MM.1S (cell line): ENCODE measurements at places on chromosomes 6 and 20.

DNA sequence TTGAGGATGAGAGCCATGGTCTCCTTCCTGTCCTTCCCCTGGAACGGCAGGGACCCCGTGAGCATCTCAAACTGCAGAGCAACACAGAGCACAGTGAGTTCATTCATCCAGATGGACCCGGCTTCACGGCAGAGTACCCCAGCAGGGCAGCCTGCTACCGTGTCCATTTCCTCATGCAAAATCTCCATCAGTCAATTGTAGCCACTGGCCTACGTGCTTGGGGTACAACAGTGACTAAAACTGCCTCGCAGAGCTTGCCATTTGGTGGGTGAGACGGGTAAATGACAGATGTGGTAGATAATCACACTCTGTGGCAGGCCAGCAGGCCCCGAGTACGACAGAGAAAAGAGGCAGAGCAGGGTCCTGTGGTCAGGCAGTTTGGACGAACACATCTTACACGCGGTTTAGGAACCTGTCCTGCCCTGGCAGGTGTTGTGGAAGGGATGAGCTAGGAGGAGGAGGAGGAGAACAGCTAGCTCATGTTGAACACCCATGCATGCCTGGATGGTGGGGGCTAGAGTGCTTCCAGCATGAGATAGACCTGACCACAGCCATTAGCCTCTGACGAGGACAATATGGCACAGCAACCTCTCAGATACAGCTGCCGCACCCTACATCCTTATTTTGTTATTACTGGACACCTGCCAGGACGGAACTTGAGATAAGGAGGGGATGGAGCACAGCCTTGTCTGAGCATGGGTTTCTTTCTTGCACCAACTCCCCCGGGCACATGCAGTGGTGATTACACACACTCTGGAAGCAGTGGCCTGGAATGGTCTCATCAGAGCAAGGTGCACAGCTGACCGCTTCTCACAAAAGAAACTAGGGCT is 95.6 kb downstream of the RAMACL start:
- no peaks in the 10 kb centered on the region for H3K36me3 ChIP-seq
- H3K4me1 ChIP-seq = peaks cover 12% of the 10 kb centered on the region; the same call in 1 of the 2 replicates
- DNase-seq = no peak
- no peaks in the 10 kb centered on the region for H3K27me3 ChIP-seq
- H3K4me3 ChIP-seq = no peak overlapping the region

DNA sequence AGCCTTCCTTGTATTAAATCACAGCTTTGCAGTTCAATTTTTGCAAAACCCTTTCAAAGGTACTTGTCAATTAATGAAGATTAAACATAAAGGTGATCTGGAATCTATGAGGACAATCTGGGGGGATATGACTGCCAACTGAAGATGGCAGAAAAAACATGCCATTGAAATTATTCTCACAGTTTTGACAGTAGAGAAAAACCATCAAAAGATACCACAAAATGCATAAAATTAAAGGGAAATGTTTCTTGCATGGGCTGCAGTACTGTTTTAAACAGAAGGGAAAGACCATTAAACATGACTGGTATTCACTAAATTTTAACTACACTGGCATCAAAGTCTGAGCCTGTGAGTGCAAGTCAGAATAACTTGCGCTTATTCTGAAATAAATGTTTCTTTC is 194.2 kb downstream of the ATXN1 start:
- H3K36me3 ChIP-seq = no peaks in the 10 kb centered on the region
- H3K27ac ChIP-seq = no peak overlapping the region
- no peaks in the 10 kb centered on the region for H3K4me1 ChIP-seq

DNA sequence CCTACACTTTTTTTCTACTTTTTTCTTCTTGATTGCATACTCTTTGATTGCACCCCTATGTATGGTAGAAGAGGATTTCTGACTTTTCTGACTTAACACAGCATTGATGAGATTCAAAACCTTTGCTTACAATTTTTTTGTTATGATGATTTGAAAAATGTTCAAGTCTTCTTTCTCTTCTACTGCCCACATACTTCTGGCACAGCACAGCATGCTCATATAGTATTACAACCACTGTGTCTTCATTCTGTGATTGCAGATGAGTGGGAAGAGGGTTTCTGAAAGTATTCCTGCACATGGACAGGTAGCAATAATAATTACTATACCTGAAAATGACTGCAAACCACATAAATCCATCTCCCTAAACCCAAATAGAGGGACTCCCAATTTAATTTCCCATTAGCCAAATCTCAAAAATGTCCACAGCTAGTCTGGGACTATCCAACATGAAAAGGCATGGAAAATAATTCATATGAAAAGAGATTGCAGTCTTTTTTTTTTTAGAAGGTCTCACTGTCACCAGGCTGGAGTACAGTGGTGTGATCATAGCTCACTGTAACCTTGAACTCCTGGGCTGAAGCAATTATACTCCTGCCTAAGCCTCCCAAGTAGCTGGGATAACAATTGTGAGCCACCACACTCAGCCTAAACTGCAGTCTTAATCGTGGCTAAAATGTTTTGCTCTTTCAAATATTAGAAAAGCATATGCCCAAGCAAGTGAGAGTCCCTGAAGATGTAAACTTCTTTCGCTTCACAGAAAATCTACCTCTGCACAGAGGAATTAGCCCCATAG is 15.9 kb upstream of the TENT5A start:
- no peaks in the 10 kb centered on the region for H3K27me3 ChIP-seq
- no peaks in the 10 kb centered on the region for H3K36me3 ChIP-seq
- no peak for DNase-seq
- no peaks in the 10 kb centered on the region for H3K4me1 ChIP-seq
- H3K4me3 ChIP-seq = no peak overlapping the region

DNA sequence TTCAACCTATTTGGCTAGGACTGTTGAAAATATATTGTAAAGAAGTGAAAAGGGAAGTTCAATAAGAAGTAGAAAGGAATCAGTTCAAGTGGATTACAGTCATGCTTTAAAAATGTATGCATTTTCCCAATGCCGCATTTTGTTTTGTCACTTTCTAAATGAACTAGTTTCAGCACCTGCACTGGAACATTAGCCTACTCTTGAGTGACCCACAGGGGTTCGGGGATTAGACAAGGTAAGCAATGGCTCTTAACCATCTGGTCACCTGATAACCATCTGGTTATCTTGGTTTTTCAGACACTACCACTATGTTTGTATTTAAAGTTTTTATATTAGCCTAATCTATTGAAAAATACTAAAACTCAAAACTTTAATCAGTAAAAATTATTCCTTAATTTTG is 97.6 kb downstream of the CD164 start:
- no peaks in the 10 kb centered on the region for H3K36me3 ChIP-seq
- H3K4me3 ChIP-seq = no peak overlapping the region
- H3K4me1 ChIP-seq = no peaks in the 10 kb centered on the region
- H3K27me3 ChIP-seq = no peaks in the 10 kb centered on the region

DNA sequence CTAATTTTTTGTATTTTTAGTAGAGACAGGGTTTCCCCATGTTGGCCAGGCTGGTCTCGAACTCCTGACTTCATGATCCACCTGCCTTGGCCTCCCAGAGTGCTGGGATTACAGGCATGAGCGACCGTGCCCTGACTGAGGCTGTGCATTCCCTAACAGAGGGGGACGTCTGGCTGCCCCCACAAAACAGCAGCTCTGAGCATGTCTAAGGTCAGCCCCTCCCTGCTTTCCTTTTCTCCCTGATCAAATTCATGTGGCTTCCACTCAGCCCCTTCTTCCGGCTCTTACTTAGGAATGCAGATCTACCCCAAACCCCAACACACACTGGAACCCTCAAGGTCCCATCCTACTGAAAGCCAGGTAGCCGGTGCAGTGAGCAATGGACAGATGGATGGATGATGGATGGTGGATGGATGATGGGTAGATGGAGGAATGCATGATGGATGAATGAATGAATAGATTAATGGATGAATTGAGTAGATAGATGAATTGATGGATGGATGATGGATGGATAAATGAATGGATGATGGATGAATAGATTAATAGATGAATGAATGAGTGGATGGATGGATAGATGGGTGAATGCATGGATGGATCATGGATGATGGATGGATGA is 91.5 kb upstream of the BHLHE23 start:
- no peak overlapping the region for H3K4me3 ChIP-seq
- no peaks in the 10 kb centered on the region for H3K4me1 ChIP-seq
- DNase-seq = no peak
- H3K27ac ChIP-seq = no peak overlapping the region
- H3K36me3 ChIP-seq = no peaks in the 10 kb centered on the region

DNA sequence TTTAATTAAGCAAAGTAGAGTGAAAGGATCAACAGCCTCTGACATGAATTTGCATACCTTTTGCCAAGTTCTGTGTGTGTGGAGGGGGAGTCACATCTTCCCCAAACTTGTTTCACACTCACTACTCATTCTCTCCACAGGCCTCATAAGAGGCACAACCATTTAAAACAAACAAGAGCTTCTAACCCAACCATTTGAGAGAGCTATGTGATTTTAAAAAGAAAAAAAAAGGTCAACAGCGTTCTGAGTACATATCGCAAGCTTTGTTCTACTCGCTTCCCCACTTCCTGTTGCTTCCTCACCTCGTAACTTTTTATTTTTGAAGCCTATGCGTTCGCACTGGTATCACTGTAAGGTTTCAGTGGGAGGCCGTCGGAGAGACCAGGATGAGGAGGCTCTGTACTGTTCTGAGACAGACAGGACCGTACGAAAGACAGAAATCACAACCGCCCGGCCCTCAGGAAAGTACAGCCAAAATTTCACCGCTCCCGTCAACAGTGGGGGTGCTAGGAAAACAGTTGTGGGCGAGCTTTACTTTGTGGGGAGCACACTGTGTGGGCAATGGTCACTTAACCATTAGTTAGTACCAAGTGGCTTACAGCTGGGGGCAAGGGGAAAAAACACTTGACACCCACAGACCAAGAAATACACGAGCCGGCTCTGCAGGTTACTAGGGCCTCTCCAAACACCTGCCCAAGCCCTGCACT is 61.3 kb downstream of the TRERF1 start:
- no peaks in the 10 kb centered on the region for H3K36me3 ChIP-seq
- no peak overlapping the region for H3K4me3 ChIP-seq
- no peaks in the 10 kb centered on the region for H3K27me3 ChIP-seq
- no peak overlapping the region for H3K27ac ChIP-seq

DNA sequence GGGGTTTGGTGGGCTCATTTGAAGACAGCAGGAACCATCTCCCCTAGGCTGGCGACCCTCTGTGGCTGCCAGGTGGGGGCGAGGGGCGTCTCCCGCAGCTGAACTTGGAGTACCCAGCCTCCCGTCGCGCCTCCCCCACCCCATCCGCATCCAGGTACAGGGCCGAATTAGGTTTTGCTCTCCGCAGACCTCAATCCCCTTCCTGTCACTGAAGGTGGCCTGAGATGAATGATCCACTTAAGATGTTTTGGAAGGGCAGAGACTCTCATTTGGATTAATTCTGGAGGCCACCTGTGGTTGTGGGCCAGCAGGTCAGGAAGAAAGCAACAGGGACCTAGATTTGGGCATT is 493 bp downstream of the CD83 start:
- no peaks in the 10 kb centered on the region for H3K36me3 ChIP-seq
- no peak for DNase-seq
- H3K27ac ChIP-seq = no peak overlapping the region

GRCh38 chr6:144955859-144956258 is 670.7 kb downstream of the UTRN start:
- DNase-seq = no peak
- no peaks in the 10 kb centered on the region for H3K4me1 ChIP-seq
- H3K27me3 ChIP-seq = no peaks in the 10 kb centered on the region

DNA sequence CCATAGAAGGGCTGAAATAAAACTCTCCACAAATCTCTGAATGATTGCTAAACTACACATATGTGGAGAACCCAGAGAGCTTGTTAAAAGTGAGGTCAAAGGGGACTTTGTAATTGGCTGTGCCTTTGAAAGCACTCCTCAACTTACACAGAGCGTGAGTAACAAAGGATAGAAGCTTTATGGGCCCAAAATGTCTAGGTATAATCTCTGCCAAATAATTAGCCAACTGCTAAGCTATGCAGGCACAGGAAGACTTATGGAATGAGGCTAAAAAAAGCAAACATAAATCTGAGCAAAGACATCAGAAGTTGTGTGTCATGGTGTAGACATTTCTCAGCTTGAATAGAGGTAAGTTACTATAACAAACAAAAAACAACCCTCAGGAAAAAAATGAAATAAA is 23.3 kb upstream of the UST start:
- no peaks in the 10 kb centered on the region for H3K4me1 ChIP-seq
- H3K4me3 ChIP-seq = no peak overlapping the region
- no peak for DNase-seq
- H3K27me3 ChIP-seq = no peaks in the 10 kb centered on the region
- H3K36me3 ChIP-seq = no peaks in the 10 kb centered on the region
- no peak overlapping the region for H3K27ac ChIP-seq

DNA sequence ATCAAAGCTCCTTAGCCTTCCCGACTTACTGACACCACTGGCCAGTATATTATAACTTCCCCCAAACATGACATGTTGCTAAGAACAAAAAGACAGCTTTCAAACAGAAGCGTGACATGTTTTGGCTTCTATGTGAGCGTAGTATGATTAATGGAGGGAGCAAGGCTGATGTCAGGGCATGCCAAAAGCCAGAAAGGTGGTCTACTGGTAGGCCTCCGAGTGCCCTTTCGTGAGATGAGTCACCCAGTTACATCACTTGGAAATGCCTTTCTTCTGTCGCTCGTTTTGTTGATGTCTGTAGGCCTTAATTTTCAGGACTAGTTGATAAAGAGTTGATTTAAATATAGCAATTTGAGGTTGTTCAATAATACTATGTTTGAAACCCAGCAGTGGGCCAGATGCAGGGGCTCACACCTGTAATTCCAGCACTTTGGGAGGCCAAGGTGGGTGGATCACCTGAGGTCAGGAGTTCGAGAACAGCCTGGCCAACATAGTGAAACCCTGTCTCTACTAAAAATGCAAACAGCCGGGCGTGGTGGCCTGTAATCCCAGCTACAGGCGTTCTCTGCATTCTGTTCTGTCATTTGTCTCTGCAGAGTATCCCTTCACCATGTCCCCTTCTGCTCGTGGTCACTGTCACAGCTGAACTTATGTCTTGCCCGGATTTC is 53.3 kb downstream of the CNKSR3 start:
- no peaks in the 10 kb centered on the region for H3K4me1 ChIP-seq
- no peaks in the 10 kb centered on the region for H3K27me3 ChIP-seq
- no peak for DNase-seq

DNA sequence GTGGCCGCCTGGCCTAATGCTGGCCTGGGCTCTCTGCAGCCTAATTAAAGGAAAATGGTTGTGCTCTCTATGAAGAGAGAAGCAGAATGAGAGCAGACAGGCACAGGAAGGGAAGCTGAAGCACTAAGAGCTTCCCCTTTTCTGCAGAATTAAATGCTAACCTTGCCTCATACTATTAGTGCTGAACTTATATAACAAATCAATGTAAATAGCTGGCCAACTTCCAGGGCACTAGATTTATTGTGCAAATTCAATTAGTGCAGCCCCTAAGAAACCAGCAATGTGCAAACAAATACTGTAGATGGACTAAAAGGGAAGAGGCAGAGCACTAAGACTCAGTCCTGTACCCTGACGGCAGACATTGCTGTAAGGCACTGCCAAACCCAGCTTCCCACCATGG is 36.1 kb upstream of the INSM1 start:
- H3K27ac ChIP-seq = no peak overlapping the region
- H3K36me3 ChIP-seq = no peaks in the 10 kb centered on the region
- DNase-seq = no peak
- H3K4me3 ChIP-seq = no peak overlapping the region

- H3K4me1 ChIP-seq = no peaks in the 10 kb centered on the region
- no peaks in the 10 kb centered on the region for H3K36me3 ChIP-seq
- H3K27ac ChIP-seq = no peak overlapping the region
- no peaks in the 10 kb centered on the region for H3K27me3 ChIP-seq
These were observed 26.9 kb downstream of the CFAP61 start for GRCh38 chr20:20079102-20079784.
